ENCODE measurements at places on chromosomes 12 and 14.

GRCh38 chr12:124174451-124175348, 120.2 kb upstream of the RFLNA start:
- no peak for DNase-seq

- DNase-seq: no peak
Observed at GRCh38 chr12:102462795-102463465, 17.4 kb downstream of the IGF1 start.

DNA sequence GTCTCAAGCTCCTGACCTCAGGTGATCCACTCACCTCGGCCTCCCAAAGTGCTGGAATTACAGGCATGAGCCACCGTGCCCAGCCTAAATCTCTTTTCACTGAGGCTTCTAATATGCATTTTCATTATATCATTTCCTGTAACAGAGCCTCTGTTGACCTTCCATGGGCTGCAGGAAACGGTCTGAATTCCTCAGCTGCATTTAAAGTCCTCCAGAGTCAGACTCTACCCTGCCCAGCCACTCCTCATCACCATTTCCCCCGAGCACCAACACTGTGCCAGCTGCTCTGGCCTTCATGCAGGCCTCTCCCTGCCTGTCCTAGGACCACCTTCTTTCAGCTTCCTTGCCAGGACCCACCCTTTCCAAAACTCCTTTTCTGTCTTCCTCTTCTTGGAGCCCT, 9.8 kb upstream of the NFKBIA start:
- no peak for DNase-seq

- DNase-seq: no peak
Observed at GRCh38 chr14:61476754-61477410, 155.5 kb downstream of the PRKCH start.

- no peak for DNase-seq
Observed at GRCh38 chr14:24806061-24806678, 172.2 kb upstream of the GZMB start.

- DNase-seq: no peak
Observed at GRCh38 chr12:10305411-10305810, 2.3 kb upstream of the KLRD1 start.

- no peak for DNase-seq
Observed at GRCh38 chr14:57769863-57770523, 95.9 kb downstream of the SLC35F4 start.

Data from cortex of kidney (tissue), 1 donor.